EL (cell line): ENCODE measurements at places on chromosomes 4 and X.

- DNase-seq, result no peak
Observed at GRCh38 chr4:96523611-96524010, 683.7 kb downstream of the PDHA2 start.

DNA sequence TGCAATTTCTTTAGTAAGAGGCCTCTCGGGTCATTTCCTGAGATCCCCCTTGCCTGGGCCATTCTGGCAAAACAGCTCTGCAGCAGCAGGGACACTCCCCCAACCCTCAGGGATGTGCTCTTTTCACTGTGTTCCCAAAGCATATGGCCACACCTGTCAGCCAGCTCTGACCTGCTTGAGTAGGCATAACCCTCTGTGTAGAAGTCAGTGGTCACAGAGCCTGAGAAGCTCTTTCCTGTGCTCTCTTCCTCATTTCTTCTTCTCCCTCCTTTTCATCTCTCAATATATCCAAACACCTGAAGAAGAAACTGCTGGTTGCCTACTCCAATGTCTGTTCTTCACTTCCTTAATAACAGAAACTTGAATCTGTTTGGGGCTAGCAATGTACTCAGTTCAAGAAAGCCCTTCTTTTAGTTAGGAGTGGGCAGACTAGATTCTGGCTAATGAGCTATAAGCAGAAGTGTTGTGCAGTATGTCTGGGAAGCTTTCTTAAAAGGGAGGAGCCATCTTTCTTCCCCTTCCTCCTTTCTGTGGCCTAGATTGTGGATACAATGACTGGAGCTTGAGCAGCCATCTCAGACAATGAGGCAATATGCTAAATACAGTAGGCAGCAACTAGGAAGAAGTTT lies 73.3 kb downstream of the PRPS1 start:
- DNase-seq, result no peak

DNA sequence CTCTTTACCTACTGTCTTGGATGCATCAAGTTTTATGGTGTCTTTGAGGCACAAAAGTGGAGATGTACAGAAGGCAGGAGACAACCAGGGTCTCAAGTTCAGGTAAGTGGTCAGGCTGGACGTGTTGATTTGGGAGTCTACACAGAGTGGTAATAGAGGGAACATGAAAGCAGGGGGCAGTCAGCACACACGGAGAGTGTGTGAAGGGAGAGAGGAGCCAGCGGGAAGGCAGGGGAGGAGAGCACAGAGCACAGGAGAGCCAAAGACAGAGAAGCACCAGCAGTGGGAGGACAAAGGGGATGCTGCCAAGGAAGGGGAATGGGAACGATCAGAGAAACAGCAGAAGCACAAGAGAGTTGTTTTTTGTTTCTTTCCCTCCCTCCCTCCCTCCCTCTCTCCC lies 32.9 kb downstream of the TMEM150C start:
- no peak for DNase-seq

DNA sequence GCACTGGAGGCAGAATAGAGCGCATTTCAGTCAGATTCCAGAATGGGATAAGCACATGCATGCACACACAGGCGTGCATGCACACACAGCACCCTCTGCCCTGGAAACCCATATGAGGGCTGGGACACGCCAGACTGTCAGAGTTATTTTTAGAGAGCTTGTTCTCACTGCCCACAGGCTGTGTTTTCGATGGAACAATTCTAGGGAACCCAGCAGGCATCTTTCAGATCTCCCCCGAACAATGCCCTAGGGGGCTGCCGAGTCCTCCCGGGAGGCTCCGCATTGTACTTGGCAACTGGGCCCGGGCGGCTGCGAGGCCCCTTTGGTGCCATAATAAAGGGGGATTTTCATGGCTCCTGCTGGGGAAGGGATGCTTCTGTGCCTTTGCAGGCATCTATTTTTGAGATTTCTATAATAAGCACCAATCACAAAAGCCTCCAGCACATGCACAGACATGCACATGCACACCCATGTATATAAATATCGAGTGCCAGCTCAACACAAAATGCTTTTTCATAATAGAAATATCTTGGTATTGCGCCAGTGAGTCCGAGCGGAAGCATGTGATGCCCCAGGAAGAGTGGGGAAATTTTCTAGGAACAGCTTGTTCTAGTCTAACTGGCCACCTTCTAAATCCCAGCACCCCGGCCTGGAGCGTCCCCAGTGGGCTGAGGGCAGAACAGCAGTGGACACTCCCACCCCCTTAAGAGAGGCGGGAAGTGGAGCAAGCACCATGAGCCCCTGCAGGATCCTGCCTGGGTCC lies 88.5 kb downstream of the PHKA2 start:
- no peak for DNase-seq

DNA sequence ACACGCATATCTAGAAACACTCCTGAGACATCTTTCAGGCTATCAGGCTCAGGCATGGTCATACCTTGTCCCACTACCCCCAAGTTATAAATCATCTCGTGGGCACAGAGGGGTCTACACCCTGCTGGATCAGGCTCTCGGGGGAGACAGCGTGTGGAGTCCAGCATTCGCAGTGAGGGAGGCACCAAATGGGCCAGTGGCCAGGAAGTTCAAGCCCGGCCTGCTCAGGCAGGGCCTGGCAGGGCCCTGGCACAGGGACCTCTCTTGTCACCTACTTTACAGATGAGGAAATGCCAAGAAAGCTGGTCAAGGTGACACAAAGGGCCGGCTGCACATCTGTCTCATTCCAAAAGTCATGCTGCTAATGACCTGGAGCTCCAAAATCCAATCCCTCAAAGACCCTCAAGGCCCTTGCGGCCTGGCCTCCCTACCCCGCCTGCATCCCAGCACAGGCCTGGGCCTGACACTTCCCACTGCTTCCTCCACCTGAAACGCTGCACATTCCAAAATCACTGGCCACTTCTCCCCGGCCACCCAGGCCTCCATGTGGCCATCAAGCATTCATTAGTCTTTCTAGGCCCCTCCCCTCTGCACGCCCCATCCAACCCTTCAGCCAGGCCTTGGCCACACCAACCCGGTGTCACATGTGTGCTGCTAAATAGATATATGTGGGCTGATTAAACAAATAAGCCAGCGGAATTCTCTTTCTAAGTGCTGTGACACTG lies 35.6 kb downstream of the ACOX3 start:
- no peak for DNase-seq

- no peak for DNase-seq
Observed at GRCh38 chr4:1465173-1466033, 59.2 kb upstream of the NKX1-1 start.

- DNase-seq, result no peak
Observed at GRCh38 chr4:76313547-76313946, 7.0 kb downstream of the STBD1 start.

DNA sequence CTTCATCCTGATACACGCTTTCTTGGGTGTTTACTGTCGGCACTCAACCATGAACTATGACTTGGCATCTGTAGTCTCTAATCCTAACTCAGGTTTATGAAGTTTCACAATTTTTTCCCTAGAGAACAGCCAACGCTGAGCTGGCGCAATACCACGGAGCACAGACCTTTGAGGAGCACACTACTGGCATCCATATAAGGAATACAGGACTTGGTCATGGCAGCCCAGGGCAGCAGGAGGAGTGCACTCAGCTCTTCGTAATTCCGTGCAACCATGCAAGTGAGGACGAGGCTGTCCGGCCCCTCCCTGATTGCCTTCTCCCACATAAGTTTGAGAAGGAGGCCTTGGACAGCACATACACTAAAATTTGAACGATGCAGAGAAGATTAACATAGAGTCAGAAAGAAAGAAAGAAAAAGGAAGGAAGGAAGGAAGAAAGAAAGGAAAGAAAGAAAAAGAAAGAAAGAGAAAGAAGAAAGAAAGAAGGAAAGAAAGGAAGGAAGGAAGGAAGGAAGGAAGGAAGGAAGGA lies 41.0 kb upstream of the PDLIM5 start:
- DNase-seq, result no peak

DNA sequence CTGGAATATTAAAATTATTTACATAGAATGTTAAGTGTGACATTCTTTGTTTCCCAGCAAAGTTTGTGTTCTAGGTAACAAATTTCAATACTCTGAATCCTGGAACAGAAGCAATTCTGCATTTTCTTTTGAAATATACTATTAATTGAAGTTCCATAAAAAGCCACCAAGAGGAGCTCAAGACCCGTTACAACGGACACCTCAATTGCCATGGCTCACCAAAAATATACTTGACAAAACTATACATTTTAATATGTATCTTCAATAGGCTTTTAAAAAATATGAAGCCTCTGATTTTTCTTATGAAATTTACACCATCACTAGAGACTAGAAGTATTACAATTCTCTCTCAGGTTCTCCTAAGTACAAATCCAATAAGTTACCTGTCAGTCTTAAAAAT lies 111.4 kb downstream of the NYX start:
- DNase-seq, result peak; percentile 21

- no peak for DNase-seq
Observed at GRCh38 chr4:28373191-28373590, 1512.5 kb downstream of the STIM2 start.

- DNase-seq, result peak; percentile 64
Observed at GRCh38 chr4:76459291-76459723, 24.3 kb downstream of the SHROOM3 start.

DNA sequence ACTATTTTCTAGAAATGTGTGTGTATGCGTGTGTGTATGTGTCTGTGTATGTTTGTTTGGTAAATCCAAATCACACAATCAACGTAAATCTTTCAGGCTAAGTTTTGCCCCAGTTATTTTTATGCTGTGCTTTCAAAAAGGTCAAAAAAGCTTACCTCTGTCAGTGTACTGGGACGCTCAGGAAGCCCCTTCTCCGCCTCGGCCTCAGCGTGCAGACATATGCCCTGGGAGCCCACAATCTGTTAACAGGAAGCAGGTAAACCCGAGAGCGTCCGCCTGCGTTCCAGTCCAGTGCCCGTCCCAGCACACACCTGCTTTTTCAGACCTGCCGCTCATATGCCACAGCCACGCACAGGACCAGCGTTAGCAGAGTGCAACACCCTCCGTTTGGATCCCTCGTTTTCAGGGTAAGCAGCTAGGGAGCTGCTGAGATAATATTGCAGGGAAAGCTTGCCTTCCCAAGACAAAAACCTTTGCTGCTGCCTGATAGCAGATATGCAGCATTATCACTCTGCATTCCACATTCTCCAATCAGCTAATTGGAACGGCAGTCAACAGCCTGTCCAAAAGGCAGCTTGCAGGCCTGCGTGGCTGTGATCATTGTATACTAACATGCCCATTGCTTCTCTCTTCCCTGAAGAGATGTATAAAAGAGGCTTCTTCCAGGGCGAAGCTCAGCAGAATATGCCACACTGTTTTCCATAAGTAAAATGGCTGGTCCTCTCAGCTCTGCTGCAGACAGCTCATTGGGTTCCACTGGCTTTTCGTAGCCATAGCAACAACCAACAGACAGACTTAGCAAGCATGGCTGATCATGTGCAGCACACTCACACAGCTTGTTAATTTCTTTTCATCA lies at the start of gene SORBS2:
Gene SORBS2, minus strand, starts transcription at position 686 of the 856 bp plus-strand sequence. CDS start 121,623 bp downstream, outside the sequence.
- peak; percentile 4 for DNase-seq

DNA sequence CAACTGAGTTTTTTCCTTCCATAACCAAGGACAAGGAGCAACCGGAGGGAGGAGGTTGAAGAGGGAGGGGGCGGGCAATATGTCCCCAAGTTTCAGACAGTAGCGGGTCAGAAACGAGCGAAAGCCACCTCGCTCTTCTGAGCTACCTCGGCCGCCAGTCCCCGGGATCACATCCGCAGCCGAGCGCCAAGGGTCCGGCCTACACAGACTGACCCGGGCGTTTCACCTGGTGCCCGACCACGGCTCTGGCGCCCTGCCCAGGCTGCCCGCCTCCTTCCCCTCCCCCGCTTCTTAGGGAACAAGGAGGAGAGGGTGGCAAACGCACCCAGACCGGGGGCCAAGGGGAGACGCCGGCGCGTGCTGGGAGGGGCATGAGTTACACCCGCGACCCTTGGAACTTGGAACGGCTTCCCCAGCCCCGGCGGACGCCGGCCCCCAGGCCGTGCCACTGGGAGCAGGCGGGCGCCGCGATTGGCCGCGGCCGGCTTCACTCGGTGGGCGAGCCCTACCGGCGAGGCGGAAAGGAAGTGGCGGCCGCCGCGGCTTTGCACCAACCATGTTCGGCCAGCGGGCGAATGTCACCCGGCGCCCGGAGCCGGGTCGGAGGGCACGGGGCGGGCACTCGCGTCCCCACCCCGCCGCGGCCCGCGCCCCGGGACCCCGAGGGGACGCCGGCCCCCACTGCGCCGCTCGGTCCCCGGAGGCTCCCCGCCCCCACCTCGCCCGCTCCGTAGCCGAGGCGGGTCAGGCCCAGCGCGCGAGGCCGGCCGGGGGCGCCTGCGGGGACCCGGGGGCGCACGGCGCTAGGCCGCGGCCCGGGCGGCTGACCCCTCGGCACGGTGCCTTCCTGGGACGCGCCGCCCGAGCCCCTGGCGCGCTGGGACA lies 1.5 kb downstream of the IRF2 start:
- DNase-seq, result peak; percentile 69

DNA sequence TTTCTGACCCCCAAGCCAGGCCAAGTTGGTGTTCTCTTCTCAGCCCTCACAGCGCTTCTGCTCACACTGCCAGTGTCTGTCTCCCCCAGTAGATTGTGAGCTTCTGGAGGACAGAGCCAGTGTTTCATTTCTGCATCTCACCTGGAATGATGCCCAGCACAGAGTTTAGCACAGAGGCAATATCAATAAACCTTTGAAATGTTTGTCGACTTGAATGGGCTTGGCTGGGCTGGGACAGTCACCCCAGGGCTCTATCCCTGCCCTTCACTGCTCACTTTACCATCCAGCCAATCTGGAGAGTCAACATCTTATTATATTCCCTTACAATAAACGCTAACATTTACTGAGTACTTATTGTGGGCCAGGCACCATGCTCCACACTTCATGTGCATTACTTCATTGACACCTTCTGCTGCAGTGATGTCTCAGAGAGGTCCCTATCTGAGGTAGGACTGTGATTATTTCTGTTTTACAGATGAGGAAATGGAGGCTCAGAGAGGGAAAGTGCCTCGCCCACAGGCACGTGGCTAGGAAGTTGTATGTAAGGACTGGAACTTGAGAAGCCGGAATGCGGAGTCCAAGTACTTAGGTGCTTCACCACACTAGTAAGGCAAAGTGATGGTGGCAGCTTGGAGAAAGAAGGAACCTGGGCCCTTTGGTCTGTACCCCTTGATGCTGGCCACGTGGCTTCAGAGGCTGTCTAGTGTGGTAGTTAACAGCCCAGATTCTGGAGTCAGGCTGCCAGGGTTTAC lies 19.5 kb downstream of the EFNB1 start:
- DNase-seq, result no peak

DNA sequence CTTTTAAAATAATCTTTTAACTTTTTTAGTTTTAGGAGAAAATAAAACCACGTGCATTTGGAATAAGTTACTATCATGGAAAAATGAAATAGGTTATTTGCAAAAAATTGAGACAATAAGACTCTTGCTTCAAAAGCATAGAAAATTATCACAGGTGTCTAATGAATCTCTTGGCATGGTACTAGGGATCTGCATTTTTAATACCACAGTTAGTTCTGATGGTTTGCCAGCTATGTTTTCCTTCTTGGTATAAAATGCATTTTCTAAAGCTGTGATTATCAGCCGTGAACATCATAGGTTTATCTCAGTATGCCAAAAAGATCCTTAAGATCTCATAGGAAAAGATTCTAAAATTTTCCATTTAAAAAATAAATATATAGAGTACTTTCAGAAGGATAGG lies 83.9 kb downstream of the RASL11B start:
- DNase-seq, result no peak
